GM18507 (cell line): ENCODE measurements at places on chromosomes 2 and 18.

DNA sequence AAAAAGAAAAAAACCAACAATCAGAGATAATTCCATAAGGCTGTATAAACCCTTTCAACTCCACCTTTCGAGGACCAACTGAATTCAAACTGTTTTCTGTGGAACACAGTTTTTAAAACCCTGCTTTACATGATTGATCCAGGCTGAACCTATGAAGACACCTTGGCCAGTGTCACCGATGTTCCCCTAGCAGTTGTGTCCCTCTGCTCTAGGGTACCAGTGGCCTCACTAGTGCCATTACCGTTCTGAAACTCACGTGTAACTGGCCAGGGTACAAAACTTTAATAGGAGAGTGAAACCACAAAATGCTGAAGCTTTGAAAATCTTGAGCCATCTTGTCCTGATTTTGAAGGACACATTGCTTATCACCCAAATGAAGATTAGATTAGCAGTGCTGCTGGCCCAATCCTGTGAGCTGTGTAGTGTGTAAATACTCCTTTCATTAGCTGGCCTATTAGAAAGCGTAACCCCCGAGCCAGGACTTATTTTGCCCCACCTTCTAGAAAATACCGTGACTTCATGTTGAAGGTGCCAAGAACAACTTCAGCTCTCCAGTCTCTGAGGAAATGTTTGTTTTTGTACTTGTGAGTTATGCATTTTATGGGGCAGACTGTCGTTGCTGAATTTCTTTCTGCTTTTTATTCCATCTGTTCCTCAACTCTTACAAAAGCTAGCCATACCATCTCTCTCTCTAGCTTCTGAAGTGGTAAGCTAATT, 147.8 kb upstream of the MAP3K20 start:
- DNase-seq, result no peak

DNA sequence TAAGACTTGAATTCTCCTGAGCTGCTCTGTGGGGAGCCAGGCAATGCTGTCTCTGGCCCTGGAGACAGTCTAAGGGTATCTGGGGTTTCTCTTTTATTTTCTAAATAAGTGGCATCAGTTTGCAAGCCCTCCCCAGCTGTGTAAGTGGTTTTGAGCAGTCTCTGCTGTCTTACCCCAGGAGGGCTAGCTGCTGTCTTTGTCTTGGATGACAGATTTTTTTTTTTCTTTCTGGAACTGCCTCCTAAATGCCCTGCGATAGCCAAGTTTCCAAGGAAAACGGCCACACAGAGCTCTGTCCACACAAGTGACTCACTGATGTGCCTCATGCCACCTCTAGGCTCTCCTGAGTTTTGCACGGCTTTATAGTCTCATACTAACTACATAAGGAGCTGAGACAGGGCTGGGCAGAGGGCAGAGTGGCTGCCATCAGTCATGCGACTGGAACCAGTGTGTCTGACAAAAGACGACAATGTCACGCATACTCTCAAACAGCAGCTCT, 37.2 kb upstream of the THOC1 start:
- DNase-seq, result no peak

DNA sequence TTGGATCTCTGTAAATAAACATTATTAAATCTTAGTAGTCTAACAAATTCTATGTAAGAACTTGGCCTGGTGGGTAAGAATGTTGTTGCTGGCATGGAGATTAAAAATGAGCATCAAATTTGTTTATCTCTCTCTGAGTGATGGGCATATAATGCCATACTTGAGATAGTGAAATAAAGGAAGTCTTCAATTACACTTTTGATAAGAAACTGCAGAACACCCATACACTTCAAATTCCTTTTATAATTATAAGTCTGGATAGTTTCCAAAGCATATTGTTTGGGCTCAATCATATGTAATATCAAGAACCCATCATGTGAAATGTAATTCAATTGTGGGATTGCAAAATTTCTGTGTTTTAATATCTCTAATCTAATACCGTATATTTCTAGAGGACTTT, 47.4 kb upstream of the PARD3B start:
- no peak for DNase-seq

DNA sequence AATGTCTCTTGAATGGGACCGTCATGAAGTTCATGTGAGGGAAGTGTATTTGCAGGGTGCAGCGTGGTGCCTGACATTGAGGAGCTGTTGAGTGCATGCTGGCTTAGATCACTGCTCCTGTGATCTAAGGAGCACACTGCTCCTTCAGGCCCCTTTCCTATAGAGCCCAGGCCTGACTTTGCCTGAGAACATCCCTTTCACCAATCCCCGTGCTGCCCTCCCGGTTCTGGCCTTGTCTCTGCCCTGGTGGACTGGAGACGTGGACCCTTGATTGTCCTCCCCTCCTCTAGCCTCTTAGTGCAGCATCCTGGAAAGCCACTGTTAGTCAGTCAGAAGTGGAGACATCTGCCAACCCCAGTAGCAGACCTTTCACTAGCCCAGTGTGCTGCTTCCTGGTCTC, 323.6 kb upstream of the HS6ST1 start:
- DNase-seq, result no peak

DNA sequence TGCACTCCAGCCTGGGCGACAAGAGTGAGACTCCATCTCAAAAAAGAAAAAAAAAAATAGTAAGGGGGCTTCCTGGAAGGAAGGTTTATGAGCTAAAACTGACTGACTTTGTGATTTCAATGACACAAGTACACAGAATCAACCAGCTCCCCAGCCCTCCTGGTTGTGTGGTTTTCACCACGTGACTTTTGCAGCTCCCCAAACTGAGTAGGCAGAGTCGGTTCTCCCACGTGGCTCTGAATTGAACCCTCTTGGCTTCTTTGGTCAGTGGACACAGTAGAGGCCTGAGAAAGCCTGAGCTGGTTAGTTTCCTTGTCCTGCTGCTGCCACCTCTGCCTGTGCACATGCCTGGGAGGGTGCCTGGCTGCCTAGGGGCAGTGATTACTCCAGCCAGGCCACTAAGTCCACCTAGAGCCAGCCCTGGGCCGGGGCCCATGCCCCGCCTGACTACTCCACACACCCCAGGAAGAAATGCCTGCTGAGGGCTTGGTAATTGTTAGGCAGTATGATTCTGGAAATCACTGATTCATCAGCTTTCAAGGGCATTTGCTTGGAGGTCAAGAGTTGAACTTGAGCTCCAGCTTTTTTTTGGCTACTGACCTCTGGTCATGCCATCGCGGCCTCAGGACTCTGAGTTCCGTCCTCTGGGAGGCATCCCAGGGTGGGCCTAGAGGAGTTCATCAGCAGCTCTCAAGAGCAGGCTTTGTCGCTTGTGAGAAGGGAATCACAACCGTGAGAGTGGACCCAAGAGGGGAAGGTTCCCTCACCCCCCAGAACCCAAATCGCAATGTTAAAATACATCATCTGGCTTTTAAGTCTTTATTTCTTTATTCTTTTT, 431.9 kb upstream of the HS6ST1 start:
- no peak for DNase-seq

- no peak for DNase-seq
Observed at GRCh38 chr2:95068256-95068655, 42.7 kb downstream of the MAL start.

DNA sequence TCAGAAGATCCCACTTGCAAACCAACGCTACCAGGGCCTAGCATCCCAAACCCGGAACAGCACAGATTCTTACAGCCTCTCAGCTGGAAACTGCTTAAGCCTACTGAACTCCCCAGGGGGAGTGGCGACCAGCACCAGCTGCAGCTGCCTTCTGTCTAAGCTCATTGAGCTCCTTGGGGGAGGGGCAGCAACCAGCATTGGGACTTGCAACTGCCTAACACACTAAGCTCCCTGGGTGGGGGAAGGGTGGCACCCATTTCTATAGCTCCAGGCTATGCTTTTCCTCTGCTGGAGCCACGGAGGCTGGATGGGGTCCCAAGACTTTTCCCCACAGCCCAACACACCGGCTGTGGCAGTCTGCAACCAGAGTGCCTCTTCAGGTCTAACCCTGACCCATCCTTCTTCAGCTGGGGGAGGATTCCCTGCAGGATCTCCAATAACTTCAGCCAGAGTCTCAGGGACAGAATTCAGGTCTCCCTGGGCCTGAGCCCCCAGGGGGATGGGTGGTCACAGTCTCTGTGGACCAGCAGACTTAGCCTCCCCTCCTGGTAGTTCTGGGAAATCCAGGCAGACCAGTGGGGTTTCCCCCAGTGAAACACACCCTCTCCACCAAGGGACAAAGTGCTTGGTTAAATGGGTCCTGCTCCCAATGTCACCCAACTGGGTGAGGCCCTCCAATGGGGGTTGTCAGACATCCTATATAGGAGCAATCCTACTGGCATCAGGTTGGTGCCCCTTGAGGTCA, 45.9 kb upstream of the ITGA4 start:
- DNase-seq, result no peak

DNA sequence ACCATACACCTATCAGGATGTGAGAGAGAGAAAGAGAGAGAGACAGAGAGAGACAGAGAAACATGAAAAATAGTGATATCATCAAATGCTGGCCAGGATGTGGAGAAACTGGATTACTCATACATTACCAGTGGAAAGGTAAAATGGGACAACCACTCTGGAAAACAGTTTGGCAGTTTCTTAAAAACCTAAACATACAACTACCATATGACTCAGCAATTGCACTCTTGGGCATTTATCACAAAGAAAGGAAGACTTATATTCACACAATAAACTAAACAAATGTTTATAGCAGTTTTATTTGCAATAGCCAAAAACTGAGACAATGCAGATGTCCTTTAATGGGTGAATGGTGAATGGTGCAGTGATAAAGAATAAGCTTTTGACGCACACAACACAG, 29.1 kb downstream of the SLC4A3 start:
- DNase-seq, result no peak

- DNase-seq, result no peak
Observed at GRCh38 chr2:101047075-101047766, 45.1 kb downstream of the RPL31 start.

DNA sequence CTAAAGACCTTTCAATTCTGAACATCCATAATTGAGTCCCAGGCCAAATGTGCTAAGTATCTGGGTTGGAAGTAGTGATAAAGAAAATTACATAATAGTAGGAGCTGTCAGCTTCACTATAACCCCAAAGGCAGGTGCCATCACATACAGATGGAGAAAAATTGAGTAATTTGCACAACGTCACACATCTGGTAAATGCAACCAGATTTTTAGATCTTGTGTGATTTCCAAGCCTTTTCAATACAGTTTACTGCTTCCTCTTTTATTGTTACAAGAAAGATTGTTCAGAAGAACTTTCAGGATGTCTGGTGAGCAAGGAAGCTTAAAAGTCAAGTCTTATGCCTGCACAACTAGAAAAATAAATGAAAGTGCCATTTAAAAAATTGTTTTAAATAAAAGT, 62.3 kb downstream of the UBE2E3 start:
- DNase-seq, result no peak

DNA sequence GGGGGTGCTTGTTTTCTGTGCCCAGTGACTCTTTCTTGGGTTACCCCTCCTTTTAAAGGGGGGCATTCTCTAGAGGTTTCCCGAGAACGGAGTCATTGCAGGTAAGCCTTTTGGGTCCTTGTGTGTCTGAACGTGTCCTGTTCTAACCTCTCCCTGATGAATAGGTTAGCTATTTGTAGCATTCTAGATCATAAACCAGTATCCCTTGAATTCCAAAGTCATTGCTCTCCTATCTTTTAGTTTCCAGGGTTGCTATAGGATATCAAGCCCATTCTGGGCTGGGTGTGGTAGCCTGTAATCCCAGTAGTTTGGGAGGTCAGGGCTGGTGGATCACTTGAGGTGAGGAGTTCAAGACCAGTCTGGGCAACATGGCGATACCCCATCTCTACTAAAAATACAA, 65.9 kb upstream of the YWHAQ start:
- no peak for DNase-seq

DNA sequence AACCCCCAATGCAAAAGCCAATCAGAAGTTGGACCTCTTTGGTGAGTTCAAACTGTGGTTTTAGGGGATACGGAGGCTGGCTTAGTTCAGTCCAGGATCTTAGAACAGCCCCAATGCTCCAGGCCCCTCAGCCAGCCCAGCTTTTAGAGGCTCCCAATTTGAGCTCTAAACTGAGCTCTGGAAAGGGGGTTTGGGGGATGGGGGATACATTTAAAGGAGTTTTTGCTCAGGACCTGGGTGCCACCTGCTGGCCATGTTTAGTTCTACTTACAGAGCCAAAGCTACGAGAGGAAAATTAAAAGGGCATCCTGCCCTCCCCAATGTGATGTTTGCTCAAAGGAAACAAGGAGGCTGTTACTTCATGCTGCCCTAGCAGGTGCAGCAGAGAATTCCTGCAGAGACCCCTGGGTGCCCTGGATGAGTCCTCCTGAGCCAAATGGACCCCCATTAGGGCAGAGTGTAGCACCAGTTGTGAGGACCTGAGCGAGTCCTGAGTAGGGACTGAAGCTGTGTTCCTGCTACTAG, 15.9 kb upstream of the TMEM214 start:
- DNase-seq, result no peak

DNA sequence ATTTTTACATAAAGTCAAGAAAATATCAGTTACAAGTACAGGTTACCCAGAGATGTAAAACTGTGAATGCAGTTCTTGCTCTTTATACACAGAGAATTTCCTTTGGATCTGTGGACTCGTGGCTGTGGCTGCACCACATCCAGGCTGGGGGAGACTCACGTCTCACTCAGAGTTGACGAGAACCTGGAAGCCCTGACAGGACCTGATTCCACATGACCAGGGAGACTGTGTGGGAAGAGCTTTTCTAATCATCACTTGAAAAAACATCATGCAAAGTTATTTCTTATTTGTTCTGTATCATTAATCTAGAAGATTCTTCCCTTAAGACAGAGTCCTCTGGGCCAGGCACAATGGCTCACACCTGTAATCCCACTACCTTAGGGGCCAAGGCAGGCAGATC, 1159.0 kb downstream of the RPIA start:
- DNase-seq, result no peak

GRCh38 chr2:106827158-106827557, 58.8 kb downstream of the ST6GAL2 start:
- DNase-seq, result no peak

- DNase-seq, result no peak
Observed at GRCh38 chr18:71011389-71011788, 722.5 kb downstream of the SOCS6 start.

DNA sequence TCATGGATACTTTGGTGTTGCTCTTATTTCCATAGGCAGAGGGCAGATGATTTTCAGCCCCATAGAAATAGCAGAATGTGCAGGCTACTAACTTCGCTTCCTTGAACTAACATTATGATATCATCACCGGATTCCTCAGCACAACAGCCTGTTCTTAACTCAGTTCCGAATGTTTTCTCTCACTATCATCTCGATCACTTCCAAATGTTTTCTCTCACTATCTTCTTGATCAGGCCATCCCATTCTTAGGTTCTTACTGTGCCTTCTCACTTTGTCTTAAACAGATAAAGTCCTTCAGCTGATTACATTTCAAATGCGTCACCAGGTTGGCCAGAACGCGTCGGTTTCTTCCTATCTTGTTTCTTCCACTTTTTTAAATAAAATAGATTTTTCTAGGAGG, 11.4 kb upstream of the MBD2 start:
- no peak for DNase-seq
